ENCODE measurements at places on chromosomes 6 and 20. TPM values are rescaled to one million over a fixed set of nuclear protein-coding genes. Genes with fewer than 3 reads are reported as not detected.

GRCh38 chr6:132931936-132932514 is 117.7 kb downstream of the RPS12 start:
- H3K4me1 ChIP-seq = no peaks in the 10 kb centered on the region
- H3K27ac ChIP-seq = no peak overlapping the region
- H3K4me3 ChIP-seq = no peak overlapping the region

DNA sequence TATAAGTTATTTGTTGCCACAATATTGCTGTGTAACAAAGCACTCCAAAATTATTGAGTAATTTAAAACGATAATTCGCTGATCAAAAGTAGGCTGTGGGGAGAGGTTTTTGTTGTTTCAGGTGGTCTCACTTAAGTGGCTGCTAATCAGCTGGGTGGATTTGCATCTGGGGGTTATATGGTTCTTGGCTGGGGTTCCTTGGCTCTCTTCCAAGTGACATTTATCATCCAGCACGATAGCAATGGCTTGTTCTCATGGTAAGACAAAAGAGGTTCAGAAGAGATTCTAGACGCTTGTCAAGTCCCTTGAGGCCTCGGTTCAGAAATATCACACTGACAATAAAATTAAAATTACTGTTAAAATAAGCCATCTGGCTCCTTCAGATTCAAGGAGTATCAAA is 1648.8 kb downstream of the GRIK2 start:
- H3K4me3 ChIP-seq = no peak overlapping the region
- no peaks in the 10 kb centered on the region for H3K27me3 ChIP-seq
- no peak for DNase-seq
- no peaks in the 10 kb centered on the region for H3K4me1 ChIP-seq

- H3K4me3 ChIP-seq = peak within 1 kb of the TSS; percentile 31
- H3K27me3 ChIP-seq = peaks cover 36% of the 10 kb centered on the region
- DNase-seq = peak; percentile 73
Measured at GRCh38 chr20:2692036-2692885, at the start of gene EBF4. TSS of gene EBF4 (plus strand) at chr20:2692780. CDS start at chr20:2693646, 866 bp downstream.

GRCh38 chr20:2221921-2222320 is 73.9 kb upstream of the TGM3 start:
- no peak overlapping the region for H3K27ac ChIP-seq
- H3K4me3 ChIP-seq = no peak overlapping the region
- H3K27me3 ChIP-seq = no peaks in the 10 kb centered on the region
- DNase-seq = no peak

DNA sequence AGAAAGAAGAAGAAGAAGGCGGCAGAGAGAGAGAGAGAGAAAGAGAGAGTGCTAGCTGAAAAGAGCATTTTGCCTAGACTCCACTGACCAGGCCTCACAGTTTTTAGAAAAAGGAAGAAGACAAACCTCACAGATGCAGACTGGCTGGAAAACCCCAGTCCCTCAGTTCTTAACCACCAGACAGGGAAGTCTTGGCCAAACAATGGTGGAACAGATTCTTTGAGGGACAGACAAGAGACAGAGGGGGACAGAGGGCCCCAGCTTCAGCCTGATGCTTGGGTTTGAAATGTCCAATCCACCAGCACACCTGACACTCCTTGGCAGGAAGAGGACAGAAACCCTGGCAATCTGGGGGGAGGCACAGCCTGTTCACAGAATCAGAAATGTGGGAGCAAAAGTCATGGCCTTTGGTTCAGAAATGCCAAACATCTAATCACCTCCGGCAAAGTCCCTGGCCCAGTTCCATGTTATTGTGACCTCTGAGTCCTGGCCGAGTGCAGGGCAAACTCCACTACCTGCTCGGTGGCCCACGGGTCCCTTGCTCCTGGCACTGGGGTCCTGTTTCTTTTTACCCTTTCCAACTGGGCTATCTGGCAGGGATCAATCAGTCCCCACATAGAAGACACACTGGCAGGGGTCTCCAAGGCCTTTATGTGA is 235.2 kb downstream of the LY86 start:
- no peak overlapping the region for H3K4me3 ChIP-seq
- H3K27me3 ChIP-seq = no peaks in the 10 kb centered on the region
- H3K4me1 ChIP-seq = no peaks in the 10 kb centered on the region
- H3K36me3 ChIP-seq = no peaks in the 10 kb centered on the region

DNA sequence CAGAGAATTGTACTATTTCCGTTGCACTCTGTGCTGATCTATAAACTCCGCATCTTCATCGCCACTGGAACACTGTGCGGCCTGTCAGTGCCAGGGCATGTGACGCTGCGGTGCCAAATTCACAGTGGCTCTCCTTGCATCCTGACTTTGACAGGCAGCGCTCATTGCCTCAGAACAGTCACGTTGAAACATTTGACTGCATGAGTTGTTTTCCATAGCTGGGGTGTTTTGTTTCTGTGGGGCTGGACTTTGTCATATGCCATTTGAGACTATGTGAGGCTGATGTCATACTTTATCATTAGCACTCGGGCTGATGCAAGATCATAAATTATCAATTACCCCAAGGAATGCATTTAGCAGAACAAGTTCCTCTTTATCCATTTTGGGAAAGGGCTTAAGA is 32.7 kb downstream of the CFAP61 start:
- no peak overlapping the region for H3K27ac ChIP-seq
- peaks cover 10% of the 10 kb centered on the region for H3K27me3 ChIP-seq

GRCh38 chr20:472889-473292 is 10.6 kb upstream of the TBC1D20 start:
- no peaks in the 10 kb centered on the region for H3K36me3 ChIP-seq
- no peak overlapping the region for H3K4me3 ChIP-seq
- no peak for DNase-seq
- H3K4me1 ChIP-seq = no peaks in the 10 kb centered on the region
- H3K27me3 ChIP-seq = no peaks in the 10 kb centered on the region
- H3K27ac ChIP-seq = no peak overlapping the region

GRCh38 chr20:61643656-61644377 is 391.8 kb downstream of the CDH4 start:
- no peaks in the 10 kb centered on the region for H3K36me3 ChIP-seq
- H3K4me3 ChIP-seq = no peak overlapping the region
- H3K4me1 ChIP-seq = no peaks in the 10 kb centered on the region
- DNase-seq = no peak
- no peak overlapping the region for H3K27ac ChIP-seq
- H3K27me3 ChIP-seq = peaks cover 4% of the 10 kb centered on the region

GRCh38 chr6:130366107-130367005 is 539 bp downstream of the TMEM200A start:
- H3K27ac ChIP-seq = peak overlapping the region; percentile 94
- peak; percentile 86 for DNase-seq
- peak overlapping the region; percentile 92 for H3K4me3 ChIP-seq
- no peaks in the 10 kb centered on the region for H3K36me3 ChIP-seq
- peaks cover 16% of the 10 kb centered on the region for H3K4me1 ChIP-seq
- peaks cover 5% of the 10 kb centered on the region for H3K27me3 ChIP-seq

GRCh38 chr20:24952376-24953208 is 3.5 kb downstream of the CST7 start:
- no peaks in the 10 kb centered on the region for H3K27me3 ChIP-seq
- H3K27ac ChIP-seq = no peak overlapping the region
- H3K4me1 ChIP-seq = no peaks in the 10 kb centered on the region
- no peak for DNase-seq
- no peaks in the 10 kb centered on the region for H3K36me3 ChIP-seq

DNA sequence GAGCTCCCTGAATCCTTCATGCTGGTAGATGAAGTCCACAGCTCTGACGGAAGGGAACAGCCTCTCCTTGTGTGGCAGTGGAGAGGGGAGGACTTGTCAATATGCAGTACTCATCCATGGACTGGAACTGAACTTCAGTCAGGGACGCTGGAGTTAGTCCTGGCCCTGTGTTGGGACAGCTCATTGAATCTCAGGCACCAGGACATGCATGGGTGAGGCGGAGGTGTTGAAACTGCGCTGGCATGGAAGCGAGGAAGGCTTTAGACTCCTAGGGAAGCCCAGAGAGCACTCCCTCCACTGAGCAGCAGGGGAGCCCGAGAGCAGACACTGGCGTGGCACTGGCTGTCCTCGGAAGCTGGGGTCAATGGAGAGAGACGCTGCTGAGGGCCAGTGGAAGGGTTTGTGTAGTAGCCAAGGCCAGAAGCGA is 161.3 kb upstream of the GGTLC1 start:
- DNase-seq = peak; percentile 65
- no peak overlapping the region for H3K4me3 ChIP-seq
- H3K27ac ChIP-seq = no peak overlapping the region
- no peaks in the 10 kb centered on the region for H3K27me3 ChIP-seq
- no peaks in the 10 kb centered on the region for H3K36me3 ChIP-seq

GRCh38 chr20:57388953-57389694 is 2.1 kb upstream of the RBM38 start:
- peaks cover 18% of the 10 kb centered on the region for H3K4me1 ChIP-seq
- peak overlapping the region; percentile 17 for H3K27ac ChIP-seq
- DNase-seq = peak; percentile 92
- H3K27me3 ChIP-seq = no peaks in the 10 kb centered on the region

Gene EPB41L1
- 32.6 TPM for total RNA-seq

Gene QKI
- total RNA-seq = 81.8 TPM

Gene OR14J1
- not detected for total RNA-seq

Gene CLIC5
- total RNA-seq = 12.9 TPM

Data from hepatocyte (in vitro differentiated cells).